ENCODE measurements at places on chromosomes 5 and 9. TPM values are rescaled to one million over a fixed set of nuclear protein-coding genes. Genes with fewer than 3 reads are reported as not detected.

The DDX46 gene
- 32.6 TPM for total RNA-seq

The CNTLN gene
- 3.1 TPM for total RNA-seq

The SLC36A3 gene
- not detected for total RNA-seq

The LAMC3 gene
- total RNA-seq, result 0.89 TPM

The OR13C2 gene
- total RNA-seq, result not detected

The NME5 gene
- 2.0 TPM for total RNA-seq

The CARD9 gene
- 0.70 TPM for total RNA-seq

The ARHGEF37 gene
- 15.8 TPM for total RNA-seq

The IPO11 gene
- total RNA-seq, result 27.4 TPM

The PCDHA12 gene
- 0.05 TPM for total RNA-seq

The FAF2 gene
- 15.9 TPM for total RNA-seq

The TAS2R1 gene
- total RNA-seq, result not detected

The PCDHB14 gene
- 4.4 TPM for total RNA-seq

The NKD2 gene
- 3.6 TPM for total RNA-seq

The ANKRD31 gene
- total RNA-seq, result 0.13 TPM

The PCDHB8 gene
- total RNA-seq, result 2.3 TPM

The RASEF gene
- total RNA-seq, result 0.16 TPM

The CD74 gene
- total RNA-seq, result 239 TPM

The PIP5K1B gene
- 27.1 TPM for total RNA-seq

The FRRS1L gene
- 0.81 TPM for total RNA-seq

The KCNMB1 gene
- total RNA-seq, result 5.7 TPM

The PCDHA1 gene
- total RNA-seq, result 0.08 TPM

The HBEGF gene
- 73.9 TPM for total RNA-seq

The CDH18 gene
- total RNA-seq, result not detected

The PKD2L2 gene
- 0.62 TPM for total RNA-seq

The PNPLA7 gene
- 8.1 TPM for total RNA-seq

The LHX3 gene
- not detected for total RNA-seq

The IRX2 gene
- total RNA-seq, result 3.2 TPM

The RANBP3L gene
- 0.51 TPM for total RNA-seq

The AJM1 gene
- 8.6 TPM for total RNA-seq

Measured in cardiac septum (tissue), 1 donor.